Activated CD8-positive, alpha-beta memory T cell treated with anti-CD3 and anti-CD28 coated beads for 1 hour (primary cell): ENCODE measurements at places on chromosomes 13 and 19.

DNA sequence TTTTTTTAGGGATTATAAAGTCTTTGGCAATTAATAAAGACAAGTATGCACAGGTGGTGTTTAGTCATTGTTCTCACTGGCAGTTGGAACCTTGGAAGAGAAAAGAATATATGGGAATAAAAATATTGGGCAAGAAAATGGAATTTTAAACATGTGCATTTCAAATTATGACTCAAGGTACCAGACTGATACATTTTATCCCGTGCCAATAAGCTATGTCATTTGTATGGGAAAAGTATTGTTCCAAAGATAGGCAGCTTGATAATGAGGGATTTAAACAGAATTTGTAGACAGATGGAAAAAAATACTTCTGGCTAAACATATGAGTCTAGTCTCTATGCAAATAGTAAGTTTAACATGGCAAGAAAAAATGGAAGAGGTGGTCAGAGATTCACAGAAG lies 169.5 kb upstream of the UFM1 start:
- DNase-seq: no peak

DNA sequence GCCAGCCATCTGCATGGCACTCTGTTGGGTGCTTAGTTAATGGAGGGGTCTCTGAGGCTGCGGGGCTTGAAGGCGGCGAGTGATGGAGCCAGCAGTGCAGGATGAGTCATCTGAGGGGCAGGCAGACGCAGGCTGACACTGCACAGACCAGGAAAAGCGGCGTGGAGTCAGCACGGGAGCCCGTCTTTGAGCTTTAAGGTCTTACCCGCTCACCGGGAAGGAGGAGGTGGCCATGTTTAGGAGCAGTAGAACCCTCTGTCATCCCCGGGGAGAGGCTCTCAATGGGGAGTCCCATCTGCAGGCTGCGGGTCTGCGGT lies 13.1 kb downstream of the NAXD start:
- DNase-seq: no peak

GRCh38 chr19:50517704-50518075 lies 4.0 kb upstream of the ASPDH start:
- no peak for DNase-seq

GRCh38 chr19:9205501-9206113 lies 13.8 kb downstream of the OR7D4 start:
- DNase-seq: peak; percentile 53

DNA sequence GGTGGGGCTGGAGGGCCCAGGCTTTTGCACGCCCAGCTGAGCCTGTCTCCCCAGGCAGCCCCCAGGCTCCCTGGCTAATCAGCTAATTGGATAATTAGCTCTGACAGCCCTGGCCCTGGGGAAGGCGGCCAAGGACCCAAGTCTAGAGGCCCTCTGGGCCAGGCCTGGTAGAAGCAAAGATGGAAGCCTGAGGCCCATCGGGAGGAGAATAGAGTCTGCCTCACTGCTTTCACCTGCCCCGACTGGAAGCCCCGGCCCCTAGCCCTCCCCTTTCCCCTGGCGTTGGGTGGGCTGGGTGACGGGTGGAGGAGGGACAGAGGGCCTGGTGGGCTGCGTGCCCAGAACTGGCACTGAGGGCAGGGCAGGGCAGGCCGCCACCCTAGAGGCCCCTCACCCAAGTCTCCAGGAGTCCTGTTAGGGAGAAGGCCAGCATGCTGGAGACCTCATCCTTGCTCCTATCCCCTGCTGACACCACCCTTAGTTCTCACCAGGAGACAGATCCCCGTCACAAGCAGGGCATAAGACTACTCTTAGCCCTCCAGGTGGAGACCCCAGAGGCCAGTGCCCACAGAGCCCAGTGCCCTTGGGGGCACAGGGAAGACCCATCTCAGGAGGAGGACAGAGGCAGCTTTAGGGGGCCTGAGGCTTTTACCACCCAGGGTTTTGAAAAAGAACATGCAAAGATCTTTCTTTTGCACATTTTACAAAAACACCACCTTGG lies 12.0 kb downstream of the LYL1 start:
- no peak for DNase-seq

DNA sequence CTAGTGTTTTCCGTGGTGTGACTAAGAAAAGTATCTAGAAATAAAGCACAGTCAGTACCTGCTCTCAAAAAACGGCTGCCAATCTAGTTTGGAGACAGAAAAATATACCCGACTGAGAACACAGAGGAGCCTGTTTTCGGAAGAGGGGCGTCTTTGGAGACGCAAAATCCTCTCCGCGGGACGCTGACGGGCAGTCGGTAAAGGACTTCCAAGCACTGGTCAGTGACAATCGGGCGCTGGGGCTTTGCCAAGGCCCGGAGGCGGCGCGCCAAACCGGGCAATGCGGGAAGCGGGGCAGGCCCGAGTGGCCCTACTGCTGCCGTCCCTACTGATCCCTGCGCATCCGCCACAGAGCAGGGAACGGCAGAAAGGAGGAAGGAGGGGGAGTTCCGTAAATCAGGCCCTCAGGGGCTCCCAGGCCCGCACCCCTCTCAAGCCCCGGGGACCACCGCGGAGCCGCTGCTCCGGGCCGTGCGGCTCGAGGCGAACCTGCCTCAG lies 588 bp upstream of the DPY19L3 start:
- DNase-seq: no peak

DNA sequence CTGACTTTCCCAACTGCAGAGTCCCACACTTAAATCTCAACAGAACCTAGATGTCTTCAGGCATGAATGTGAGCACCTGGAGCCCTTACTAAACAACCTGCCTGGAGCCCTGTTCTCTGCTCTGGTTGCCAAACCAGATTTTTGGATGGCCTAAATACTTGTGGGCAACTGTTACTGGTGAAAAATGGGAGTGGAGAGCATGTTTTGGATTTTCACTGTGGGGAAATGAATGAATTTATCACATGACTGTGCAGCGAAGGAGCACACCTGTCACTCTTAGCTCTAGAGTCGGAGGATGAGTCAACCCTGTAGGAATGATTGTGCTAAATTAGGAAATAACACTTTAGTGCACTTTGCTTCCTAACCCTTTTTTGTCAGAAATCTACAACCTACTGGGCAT lies 30.3 kb downstream of the SHISA2 start:
- DNase-seq: no peak

- no peak for DNase-seq
Observed at GRCh38 chr13:56201834-56202233, 938.9 kb upstream of the PRR20A start.

- no peak for DNase-seq
Observed at GRCh38 chr13:30735025-30735871, at the start of gene ALOX5AP. Gene ALOX5AP, plus strand, starts transcription at chr13:30735543. Its CDS starts 63 bp downstream, at chr13:30735606.

- no peak for DNase-seq
Observed at GRCh38 chr19:41501854-41502253, 58.9 kb downstream of the ERICH4 start.

GRCh38 chr19:39878398-39878797 lies 32.2 kb upstream of the FBL start:
- DNase-seq: no peak

GRCh38 chr13:18628428-18628827 lies 553.2 kb downstream of the TUBA3C start:
- DNase-seq: no peak
